Tibial nerve (tissue), 4 donors: ENCODE measurements at places on chromosomes 5 and 9.
A peak's percentile ranks its signal among the peaks of the same experiment; 100 is the strongest.

DNA sequence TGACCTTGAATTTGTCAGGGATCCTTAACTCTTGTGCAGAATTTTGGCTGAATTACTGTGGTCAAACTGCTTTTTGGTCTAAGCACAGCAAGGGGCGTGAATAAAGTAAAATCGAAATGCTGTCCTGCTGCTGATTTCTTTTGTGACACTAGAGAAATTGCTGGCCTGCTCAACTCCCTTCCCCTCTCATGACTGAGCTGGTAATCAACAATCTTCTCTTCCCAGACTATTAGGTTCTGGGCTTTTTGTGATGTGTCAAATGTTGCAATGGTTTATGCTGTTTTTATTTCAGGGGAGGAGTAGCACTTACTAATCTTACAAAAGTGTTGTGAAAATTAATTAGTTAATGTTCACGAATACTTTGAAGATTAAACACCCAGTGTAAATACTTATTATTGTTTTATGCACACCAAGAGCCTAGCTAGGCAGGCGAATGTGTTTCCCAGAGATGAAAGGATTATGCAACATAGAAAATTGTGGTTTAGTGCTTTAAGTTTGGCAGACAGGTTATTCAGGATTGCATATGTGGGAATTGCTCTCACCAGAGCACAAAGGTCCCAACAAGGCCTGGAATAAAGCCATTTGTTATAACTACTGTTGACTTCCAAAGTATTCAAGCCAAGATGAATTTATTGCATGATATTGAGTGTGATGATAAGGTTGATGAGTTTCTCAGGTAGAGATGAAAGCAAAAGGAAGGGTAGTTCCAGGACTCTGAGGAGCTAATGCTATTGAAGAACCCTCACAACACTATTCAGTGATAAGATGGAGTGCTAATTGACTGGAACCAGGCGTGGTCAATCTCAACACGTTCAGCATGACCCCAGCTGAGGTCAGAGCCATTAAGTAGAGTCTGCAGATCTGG, 280.7 kb upstream of the ZNF608 start:
- no peak for DNase-seq

DNA sequence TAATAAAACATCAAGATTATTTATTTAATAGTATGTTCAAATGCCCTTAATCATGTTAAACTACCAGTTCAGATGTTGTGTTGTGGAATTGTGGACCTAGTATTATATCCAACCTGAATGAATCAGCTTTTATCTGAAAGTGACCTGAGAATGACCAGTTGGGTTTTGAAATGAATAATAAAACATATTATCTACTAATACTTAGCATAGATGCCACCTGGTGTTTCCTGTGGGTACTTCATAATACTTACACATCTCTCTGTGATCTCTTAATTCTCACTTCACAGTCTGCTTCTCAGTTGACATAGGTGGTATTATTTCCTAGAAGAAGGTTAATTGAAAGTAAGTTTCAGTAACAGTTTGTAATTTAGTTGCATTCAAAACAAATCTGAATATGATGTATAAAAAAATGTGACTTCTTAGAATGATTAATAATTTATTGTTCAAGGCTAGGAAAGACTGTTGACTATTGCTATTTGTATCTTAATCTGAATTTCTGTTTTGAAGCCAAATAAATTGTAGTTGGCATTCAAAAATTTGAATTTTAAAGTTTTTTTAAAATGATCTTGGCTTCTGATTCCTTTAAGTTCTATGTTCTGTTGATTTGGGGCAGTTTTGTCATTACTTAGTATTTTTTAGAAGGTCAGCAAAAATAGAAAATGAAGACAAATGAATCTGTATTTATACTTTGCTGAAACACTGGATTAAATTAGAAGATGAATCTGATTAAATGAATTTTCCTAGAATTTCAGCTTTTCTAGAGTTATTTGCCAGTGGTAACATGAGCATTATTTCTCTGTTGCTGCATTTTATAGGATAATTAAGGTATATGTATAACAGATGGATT, 48.2 kb downstream of the KIF2A start:
- DNase-seq, result no peak

- DNase-seq, result no peak
Measured at GRCh38 chr5:69288069-69288468, 44.5 kb downstream of the CCDC125 start.

DNA sequence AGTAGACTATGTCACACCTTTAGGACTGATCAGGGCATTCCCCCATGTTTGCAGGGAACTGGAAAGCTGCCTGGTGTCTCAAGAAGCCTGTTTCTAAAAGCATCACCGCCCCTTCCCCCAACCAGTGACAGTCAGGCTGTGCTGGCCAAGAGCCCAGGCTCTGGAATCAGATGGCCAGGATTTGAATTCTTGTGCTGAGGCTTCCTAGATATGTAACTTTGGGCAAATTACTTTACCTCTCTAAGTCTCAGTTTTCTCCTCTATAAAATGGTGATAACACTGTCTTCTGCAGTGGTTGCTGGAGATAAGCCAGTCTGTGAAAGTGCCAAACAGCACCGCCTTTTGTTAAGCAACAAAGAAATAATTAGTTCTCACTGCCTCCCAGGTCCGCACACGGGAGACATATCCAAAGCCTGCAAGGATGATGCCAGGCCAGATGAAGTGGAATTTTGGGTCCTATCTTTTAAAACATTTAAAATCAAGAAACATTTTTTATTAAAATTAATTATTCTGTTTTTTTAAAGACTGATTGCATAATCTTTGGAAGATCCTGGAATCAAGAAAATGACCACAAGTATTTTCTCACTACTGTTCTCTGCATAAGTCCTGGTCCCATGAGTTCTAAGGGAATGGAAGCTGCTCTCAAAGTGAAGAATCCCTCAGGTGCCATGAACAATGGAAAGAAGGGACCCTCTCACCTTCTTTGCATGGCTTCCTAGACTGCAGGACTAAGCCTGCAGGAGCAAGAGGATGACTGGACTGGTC, 13.9 kb downstream of the SLC31A2 start:
- no peak for DNase-seq

DNA sequence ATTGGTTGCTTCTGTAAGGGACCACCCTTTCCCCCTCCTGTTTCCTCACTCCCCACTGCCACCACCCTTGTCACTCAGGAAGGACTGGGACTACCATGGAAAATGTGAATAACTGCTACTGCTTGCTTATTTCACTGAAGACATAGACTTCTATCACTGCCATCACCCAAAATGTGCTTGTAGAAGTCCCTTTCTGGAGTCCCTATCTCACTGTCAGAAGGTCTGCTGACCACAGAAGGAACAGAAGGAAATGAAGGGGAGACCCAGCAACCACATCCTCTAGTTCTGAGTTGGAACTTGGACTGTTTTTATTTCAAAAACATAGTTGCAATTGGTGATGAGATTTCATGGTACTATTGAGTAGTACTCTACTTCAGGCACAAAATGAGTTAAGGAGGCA, 122.5 kb downstream of the NPR3 start:
- no peak for DNase-seq

- peak; percentile 60 for DNase-seq
Measured at GRCh38 chr5:68252673-68253623, 37.4 kb downstream of the PIK3R1 start.

- no peak for DNase-seq
Measured at GRCh38 chr5:103469288-103470040, 93.1 kb downstream of the NUDT12 start.

- DNase-seq, result peak; percentile 26
Measured at GRCh38 chr5:142770650-142771609, 753 bp downstream of the ARHGAP26 start.

GRCh38 chr5:161691911-161692310, 6.4 kb downstream of the GABRA6 start:
- DNase-seq, result no peak

- DNase-seq, result no peak
Measured at GRCh38 chr9:114804505-114804904, 1.3 kb downstream of the TNFSF15 start.

GRCh38 chr9:71233646-71234045, 112.2 kb upstream of the TRPM3 start:
- no peak for DNase-seq

DNA sequence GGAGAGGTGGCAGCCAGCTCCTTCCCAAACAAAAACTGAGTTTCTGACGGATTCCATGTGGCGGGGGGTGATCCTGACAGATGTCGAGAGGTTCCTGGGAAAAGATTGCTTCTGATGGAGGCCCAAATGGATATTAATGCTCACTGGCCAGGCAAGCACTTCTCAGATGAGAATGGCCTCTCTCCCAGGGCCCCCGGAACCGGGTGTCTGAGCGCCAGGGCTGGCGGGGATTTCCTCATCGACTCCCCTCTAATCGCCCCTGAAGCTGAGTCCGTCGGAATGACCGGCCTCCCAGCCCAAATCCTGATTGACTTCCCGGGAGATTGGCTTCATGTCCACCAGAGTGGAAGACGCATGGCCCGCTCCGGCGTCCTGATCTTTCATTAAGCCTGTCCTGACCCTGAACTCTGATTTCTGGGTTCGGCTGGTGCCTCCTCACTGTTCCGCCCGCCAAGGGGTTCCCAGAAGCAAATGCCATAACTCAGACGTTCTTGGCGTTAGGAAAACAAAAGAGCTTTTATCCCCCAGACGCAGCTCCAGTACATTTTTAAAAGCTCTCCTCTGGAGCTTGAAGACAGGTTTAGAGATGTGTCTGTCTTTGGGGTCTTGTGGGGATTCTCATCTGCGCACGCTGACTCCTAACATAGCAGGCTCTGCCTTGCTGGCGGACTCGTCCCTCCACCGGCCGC, 17.6 kb downstream of the FIBCD1 start:
- DNase-seq, result no peak

DNA sequence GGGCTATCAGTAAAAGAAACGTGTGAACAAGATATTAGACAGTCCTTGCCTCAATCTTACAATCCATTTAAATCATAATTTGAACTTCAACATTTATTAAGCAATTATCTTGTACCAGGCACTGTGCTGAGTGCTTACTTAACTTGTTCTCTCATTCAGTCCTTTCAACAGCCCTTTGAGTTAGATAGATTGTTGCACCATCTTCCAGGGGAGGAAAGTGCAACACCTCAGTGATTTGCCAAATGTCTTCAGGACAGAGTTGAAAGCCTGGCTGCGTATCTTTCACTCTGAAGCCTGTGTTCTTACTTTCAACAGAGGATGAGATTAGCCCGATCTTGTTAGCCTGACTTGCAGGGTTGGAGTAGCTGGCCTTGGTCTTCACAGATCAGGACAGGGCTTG, 34.2 kb upstream of the SUB1 start:
- no peak for DNase-seq

DNA sequence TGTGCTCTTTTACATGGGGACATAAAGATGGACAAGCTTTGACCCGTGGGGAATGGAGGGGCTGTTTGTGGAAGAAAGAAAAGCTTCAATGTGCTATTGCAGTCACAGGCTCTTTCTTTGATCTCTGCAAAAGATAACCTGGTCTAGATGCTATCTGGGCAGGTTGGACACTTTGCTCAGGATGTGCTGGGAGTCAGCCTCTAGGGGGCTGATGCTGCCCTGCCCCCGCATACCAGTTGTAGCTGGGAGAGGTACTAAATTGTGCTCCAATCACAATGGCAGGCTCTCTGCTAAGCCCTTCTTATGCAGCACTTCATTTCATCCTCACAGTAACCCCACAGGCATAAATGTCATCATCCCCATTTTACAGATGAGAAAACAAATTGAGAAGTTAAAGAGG, 67.2 kb downstream of the PSD2 start:
- DNase-seq, result no peak

GRCh38 chr5:3000631-3001030, 249.2 kb upstream of the IRX2 start:
- DNase-seq, result no peak

GRCh38 chr5:98836175-98836574, 62.7 kb downstream of the RGMB start:
- DNase-seq, result no peak

- no peak for DNase-seq
Measured at GRCh38 chr9:93010704-93011103, 47.8 kb upstream of the SUSD3 start.

- DNase-seq, result no peak
Measured at GRCh38 chr9:88978034-88978433, 13.2 kb upstream of the S1PR3 start.

- DNase-seq, result no peak
Measured at GRCh38 chr5:178931846-178932760, 8.9 kb upstream of the ZNF454 start.

DNA sequence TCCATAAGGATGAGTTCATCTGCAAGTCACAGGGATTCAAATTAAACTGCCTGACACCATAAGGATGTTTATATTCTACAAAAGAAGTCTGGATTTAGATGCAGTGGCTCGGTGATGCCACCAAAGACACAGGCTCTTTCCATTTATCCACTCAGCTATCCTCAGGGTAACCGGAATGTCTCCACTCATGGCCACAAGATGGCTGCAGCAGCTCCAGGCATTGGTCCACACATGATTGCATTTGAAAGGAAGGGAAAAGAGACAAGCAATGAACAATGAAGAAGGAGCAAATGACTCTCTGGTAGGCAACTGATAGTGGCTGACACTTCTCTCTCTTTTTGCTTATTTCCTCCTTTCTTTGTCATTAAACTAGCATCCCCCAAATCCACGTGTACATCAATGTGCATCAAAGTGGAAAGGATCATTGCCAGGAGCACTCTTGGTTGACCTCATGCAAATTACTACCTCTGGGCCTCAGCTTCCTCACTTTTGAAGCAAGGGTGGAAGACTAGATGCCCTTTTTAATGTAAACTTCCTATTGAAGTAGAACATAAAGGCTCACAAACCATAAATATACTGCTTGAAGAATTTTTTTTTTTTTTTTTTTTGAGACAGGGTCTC, 7.2 kb upstream of the SNX30 start:
- no peak for DNase-seq

DNA sequence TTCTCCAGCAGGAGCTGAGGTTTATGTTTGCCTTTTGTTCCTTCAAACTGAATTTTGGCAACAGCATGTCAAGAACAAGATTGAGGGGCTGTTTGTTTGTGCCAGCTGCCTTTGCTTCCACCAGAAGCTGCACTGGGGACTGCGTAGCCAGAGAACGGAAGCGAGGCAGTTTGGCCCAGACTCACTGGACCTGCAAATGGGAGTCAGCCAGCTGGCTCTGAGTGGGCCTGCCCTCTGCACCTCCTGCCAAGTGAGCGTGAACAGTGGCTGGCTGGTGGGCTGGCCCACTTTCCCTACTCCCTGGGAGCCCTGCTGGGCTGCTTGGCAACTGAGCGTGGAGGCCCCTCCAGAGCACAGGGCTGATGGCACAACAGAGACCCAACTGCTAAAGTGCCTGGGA, 111.6 kb downstream of the GALNT10 start:
- DNase-seq, result no peak

- DNase-seq, result no peak
Measured at GRCh38 chr5:103706939-103707682, 144.5 kb upstream of the NUDT12 start.

DNA sequence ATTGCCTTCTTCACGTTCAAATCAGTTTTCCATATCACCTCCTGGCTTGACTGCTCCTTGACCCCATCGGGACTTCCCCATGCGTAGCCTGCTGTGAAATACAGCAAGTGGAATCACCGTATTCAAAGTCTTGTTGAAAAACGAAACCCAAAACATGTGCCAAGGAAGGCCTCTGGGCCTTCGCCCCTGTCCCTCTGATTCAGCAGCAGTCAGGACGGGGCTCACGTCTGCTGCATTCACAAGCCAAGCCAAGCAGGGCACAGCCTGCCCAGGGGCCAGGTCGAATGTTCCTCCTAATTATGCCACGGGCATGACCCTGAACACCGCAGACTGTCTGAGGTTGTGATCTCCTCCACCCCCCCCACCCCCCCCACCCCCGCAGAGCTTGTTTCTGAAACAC, 960 bp upstream of the CTNND2 start:
- DNase-seq, result no peak

- no peak for DNase-seq
Measured at GRCh38 chr5:115571441-115571878, 26.9 kb upstream of the FEM1C start.

- no peak for DNase-seq
Measured at GRCh38 chr5:41893074-41893851, 10.9 kb upstream of the RIMOC1 start.
